Activated T-cell treated with anti-CD3 and anti-CD28 coated beads, Interleukin-2, amount 50 U/mL, for 4 hours (primary cell): ENCODE measurements at places on chromosomes 1 and 21. TPM values are rescaled to one million over a fixed set of nuclear protein-coding genes. Genes with fewer than 3 reads are reported as not detected.

- no peak for DNase-seq
Observed at GRCh38 chr1:51265618-51266017, 29.5 kb downstream of the RNF11 start.

GRCh38 chr1:65825741-65826140, 33.0 kb downstream of the PDE4B start:
- no peak for DNase-seq

- no peak for DNase-seq
Observed at GRCh38 chr1:173758980-173759379, 44.2 kb downstream of the KLHL20 start.

Gene CSMD2
- total RNA-seq: not detected

Gene GCSAML
- 0.37 TPM for total RNA-seq

DNA sequence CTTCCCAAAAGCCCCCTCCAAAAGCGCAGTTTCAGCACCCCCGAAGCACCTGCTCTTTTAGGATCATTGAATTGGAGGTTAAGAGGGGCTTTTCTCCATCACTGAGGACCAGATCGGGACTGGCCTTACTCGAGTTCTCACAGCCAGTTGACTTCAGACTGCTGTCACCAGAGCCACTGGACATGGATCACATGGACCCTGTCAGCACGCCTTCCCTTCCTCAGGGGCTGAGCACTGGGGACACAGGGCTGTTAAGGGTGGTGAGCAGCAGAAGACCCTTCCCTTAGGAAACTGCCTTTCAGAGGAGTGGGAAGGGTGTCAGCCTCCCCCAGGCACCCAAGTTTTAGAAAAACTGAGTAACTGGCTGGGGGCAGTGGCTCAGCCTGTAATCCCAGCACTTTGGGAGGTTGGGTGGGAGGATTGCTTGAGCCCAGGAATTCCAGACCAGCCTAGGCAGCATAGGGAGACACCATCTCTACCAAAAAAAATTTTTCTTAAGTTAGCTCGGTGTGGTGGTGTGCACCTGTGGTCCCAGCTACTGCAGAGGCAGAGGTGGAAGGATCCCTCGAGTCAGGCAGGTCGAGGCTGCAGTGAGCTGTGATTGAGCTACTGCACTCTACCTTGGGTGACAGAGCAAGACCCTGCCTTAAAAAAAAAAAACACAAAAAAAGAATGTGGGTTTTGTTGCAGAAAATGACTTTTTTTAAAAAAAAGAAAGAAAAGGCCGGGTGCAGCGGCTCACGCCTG, 584 bp upstream of the FGR start:
- no peak for DNase-seq

Gene NPPB
- not detected for total RNA-seq
